NCI-H1417 treated with DMSO at 0.1 percent for 48 hours (cell line): ENCODE measurements at places on chromosomes 7 and 10.

- DNase-seq = no peak
Observed at GRCh38 chr10:43218951-43219837, 47.7 kb downstream of the RASGEF1A start.

GRCh38 chr10:14439451-14440259 is 108.9 kb upstream of the FRMD4A start:
- DNase-seq = no peak

GRCh38 chr10:96646301-96646700 is 59.5 kb upstream of the TM9SF3 start:
- DNase-seq = no peak

GRCh38 chr7:73567140-73567539 is 9.7 kb upstream of the BCL7B start:
- no peak for DNase-seq

DNA sequence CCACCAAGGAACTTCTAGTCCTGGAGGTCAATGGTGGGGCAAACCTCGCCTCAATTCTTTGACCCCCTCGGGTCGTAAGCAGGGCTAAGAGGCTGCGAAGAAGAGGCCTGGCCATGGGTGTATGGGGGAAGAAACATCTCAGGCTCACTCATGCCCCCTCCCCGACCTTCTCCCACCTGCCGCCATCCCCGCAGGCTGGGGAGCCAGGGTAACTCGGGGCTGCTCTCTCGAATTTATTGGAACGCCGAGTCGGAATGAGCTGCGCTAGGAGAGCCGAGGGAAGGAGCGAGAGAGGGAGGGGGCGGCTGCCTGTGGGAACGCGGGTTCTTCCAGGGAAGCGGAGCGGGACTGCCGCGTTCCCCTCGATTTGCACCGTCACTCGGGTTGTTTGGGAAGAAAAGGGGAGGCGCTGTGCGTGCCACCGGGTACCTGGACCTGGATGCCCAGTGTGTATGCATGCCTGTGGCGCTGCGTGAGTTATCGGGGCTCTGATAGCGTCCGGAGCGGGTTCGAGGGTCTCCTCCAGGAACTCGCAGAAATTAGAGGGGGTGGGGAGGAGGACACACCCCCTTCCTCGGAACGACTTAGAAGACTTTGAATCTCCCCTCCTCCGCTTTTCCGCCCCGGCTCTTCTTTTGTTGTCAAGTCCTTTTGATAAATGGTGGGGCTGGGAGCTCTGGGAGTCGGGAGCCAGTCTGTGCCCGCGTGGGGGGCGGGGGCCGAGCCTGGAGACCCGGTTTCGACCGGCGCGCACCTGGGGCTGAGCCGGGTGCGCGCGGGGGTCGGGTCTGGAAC is 1.8 kb upstream of the ZNF503 start:
- no peak for DNase-seq

DNA sequence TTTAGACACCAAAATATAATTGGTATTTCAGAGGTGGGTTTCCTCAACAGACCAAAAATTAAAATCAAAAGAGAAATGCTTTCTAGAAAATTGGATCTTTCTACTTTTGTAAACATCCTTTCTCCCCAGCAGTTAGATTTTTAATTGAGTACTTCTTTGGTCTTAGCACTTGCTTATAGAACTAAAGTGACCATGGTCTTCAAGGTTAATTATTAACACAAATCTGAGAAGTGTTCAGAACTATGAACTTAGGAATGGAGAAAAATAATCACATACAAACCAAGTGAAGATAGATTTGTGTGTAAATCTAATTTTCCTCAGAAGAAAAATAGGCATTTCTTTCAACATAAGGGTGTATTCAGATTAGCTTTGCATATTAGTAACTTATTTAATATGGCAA is 355.4 kb downstream of the ELMO1 start:
- DNase-seq = no peak

DNA sequence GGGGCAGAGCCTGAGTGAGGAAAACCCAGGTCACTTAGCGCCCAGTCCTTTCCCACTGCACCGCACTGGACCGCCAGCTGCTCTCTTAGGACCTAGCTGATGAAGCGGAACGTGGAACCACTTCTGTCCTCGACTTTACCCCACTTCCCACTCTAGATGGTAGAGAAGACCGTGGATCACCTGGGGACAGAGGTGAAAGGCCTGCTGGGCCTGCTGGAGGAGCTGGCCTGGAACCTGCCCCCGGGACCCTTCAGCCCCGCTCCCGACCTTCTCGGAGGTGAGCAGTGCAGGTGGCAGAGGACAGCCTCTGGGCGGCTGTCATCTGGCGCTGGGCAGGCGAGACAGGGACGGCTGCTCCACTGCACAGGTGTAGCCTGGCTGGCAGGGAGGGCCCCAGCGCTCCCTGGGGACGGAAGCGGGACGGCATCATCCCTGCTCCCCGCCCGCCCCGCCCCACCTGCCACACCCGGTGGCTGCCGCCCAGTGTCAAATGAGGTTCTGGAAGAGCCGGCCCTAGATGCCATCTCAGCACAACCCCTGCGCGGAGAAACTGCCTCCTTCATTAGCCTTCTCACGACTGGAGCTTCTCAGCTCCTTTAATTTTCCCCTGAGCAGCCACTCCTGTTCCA is 11.7 kb downstream of the PLAC9 start:
- no peak for DNase-seq

DNA sequence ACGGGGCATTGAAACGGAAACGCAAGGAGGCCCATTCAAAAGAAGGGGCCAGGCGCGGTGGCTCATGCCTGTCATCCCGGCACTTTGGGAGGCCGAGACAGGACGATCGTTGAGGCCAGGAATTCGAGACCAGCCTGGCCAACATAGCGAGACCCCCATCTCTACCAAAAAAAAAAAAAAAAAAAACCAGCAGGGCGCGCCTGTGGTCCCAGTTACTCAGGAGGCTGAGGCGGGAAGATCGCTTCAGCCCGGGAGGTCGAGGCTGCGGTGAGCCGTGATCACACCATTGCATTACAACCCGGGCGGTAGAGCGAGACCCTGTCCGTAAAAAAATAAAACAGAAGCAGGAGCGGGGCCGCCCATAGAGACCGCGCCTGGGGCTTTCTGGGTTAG is 396 bp downstream of the PSMG3 start:
- DNase-seq = no peak

GRCh38 chr10:132706701-132707100 is 79.2 kb downstream of the NKX6-2 start:
- DNase-seq = no peak
